Hair follicle dermal papilla cell (primary cell): ENCODE measurements at places on chromosomes 1 and 21. TPM values are rescaled to one million over a fixed set of nuclear protein-coding genes. Genes with fewer than 3 reads are reported as not detected.

Gene KIAA1614
- 15.4 and 21.6 TPM in 2 replicates for total RNA-seq

Gene EPHB2
- total RNA-seq = 0.61 and 1.1 TPM in 2 replicates

Gene VSIG8
- total RNA-seq = not detected in 2 replicates

Gene TRPM2
- total RNA-seq = under 0.01 TPM in 1 of 2 replicates, not detected in the other

Gene FCGR3A
- total RNA-seq = not detected in 2 replicates

Gene GNG4
- total RNA-seq = under 0.01 TPM in 1 of 2 replicates, not detected in the other

Gene HCN3
- 0.97 and 2.1 TPM in 2 replicates for total RNA-seq

Gene PEX14
- 17.5 and 18.2 TPM in 2 replicates for total RNA-seq

Gene FMN2
- total RNA-seq = 9.4 and 12.8 TPM in 2 replicates

Gene CHRM3
- 0.16 and 0.24 TPM in 2 replicates for total RNA-seq

Gene PRR9
- total RNA-seq = not detected in 2 replicates

Gene MYBPH
- total RNA-seq = not detected in 2 replicates

Gene PCAT6
- not detected in 2 replicates for total RNA-seq

Gene LCE3D
- total RNA-seq = not detected in 2 replicates

Gene IGSF9
- total RNA-seq = under 0.01 TPM in 1 of 2 replicates, not detected in the other

Gene C8A
- total RNA-seq = not detected in 2 replicates

Gene SUMO3
- 108 and 127 TPM in 2 replicates for total RNA-seq
